ENCODE measurements at places on chromosomes 16 and 17.

- peak; percentile 47 for DNase-seq
Observed at GRCh38 chr17:17096438-17097178, 54.4 kb downstream of the MPRIP start.

GRCh38 chr16:31872201-31872600 is 1.4 kb upstream of the ZNF267 start:
- no peak for DNase-seq

DNA sequence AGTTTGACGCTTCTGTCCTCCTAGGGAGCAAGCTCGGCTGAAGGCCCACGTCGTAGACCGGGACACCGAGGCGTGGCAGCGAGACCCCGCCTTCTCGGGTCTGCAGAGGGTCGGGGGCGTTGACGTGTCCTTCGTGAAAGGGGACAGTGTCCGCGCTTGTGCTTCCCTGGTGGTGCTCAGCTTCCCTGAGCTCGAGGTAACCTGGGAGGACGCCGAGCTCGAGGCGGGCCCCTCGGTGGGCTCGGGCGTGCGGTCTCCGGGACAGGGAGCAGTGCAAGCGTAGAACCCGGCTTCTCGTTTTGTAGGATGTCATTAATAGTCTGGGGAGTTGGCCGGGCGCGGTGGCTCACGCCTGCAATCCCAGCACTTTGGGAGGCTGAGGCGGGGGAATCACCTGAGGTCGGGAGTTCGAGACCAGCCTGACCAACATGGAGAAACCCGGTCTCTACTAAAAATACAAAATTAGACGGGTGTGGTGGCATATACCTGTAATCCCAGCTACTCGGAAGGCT is 715 bp downstream of the ENDOV start:
- DNase-seq = no peak

DNA sequence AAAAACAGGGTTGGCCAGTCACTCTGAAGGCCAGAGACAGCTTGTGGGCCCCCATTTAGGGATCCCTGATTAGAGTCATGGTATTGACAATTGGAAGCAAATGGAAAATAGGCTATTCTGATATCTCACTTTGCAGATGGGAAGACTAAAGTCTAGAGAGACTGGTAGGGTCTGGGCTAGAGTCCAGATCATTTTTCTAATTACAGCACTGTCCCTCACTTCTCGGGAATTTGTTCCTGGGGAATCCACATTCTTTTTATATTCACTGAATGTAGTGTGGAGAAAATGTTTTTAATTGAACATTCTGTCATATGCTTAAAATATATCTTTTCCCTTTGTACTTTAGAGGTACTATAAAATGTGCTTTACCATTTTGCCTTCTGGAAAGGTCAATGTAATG is 1.1 kb downstream of the KATNIP start:
- DNase-seq = peak; percentile 20

GRCh38 chr17:15048381-15048780 is 216.7 kb downstream of the PMP22 start:
- no peak for DNase-seq

DNA sequence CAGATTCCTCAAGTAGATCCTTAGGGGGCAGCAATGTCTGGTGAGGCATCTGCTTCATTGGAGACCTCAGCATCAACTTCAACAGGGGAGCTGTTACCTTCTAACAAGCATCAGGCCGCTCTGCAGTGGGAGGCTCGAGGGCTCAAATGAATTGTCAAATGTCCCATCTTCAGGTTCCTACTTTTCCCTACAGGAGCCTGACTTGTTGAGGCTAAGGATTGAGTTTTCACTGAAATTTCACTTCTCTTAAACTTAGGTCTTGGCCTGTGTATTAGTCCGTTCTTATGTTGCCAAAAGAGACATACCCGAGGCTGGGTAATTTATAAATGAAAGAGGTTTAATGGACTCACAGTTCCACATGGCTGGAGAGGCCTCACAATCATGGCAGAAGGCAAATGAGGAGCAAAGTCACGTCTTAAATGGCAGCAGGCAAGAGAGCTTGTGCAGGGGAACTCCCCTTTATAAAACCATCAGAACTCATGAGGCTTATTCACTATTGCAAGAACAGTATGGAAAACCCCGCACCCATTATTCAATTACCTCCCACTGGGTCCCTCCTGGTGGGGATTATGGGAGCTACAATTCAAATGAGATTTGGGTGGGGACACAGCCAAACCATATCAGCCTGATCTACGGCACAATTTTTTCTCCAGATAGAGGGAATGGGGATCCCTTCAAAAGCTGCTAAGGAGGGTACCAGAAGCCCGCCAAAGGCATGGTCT is 5.1 kb upstream of the CD300LD start:
- no peak for DNase-seq

DNA sequence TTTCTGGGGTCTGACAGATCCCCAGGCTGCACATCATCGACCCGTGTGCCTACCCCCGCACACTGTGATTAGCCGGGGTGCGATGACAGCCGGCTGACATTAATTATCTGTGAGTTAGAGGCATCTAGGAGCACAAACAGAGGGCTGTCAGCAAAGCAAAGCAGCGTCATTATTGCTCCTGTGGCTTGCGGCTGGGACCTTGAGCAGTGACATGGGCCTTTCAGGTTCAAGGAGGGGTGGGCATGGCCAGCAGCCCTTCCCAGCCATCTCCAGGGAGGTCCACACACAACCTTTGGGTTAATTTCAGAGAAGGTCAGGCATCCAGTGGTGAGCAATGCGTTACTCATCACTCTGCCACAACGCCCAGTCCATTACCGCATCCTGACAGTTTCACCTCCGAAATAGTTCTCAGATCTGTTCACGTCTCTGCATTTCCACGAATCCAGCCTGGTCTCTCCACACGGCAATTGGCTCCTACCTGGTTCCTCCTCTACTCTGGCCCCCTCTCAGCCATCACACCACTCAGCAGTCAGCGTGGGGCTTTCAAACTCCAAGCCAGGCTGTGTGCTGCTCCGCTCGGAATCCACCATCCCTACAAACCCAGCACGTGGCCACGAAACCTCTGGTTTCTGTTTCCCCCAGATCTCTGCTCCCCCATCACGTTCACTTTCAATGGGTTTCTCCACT is 249.7 kb upstream of the C16orf82 start:
- peak; percentile 17 for DNase-seq

GRCh38 chr17:10499950-10500349 is 18.4 kb downstream of the MYH1 start:
- no peak for DNase-seq

DNA sequence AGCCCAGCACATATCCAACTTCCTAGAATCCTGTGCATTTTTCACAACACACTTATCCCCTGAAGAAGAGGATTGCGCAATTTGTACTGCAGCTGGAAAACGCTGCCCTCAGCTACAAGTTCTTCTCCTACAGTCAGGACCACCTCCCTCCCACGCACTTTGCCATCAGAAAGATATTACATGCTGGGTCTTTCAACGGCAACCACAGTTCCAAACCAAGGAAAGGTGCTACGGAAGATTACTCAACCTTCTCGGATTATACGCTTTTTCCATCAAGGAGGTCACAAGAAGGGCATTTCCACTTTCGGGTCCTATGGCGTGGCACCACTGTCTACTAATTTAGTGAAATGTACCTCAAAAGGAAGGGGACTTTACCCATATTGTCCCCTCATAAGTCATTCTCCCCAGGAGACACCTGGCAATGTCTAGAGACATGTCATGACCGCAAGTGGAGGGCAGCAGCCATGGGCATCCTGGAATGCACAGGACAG is 35.2 kb downstream of the USP7 start:
- DNase-seq = no peak

DNA sequence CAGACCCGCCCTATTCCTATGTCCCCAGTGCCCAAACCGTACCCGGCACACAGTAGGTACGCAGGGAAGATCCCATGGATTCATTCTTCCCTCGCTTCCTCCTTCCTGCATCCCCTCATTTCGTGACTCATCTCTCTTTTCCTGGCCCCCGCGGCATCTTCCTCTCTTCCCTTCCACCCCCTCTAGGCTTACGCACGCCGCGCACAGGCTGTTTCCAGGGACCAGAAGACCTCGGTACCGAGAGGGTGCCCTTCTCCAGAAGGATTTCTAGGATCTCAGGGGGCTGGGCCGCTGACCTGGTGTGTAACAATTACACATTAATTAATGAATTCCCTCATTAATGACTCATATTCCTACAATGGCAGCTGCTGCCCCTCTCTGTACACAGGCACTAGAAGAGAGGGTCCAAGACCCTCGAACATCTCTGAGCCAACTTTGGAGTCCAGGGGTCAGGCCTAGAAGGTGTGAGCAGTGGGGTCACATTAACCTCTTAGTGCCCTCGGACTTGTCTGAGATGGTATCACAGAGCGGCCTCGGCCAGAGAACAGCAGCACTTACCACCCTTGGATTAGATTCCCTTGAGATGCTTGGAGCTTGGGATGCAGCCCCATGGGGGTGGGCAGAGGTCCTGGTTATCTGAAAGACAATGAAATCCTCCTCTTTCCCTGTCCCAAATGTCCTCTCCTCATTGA is 16.8 kb upstream of the PLLP start:
- no peak for DNase-seq

GRCh38 chr16:27436065-27436464 is 34.1 kb downstream of the IL21R start:
- no peak for DNase-seq

DNA sequence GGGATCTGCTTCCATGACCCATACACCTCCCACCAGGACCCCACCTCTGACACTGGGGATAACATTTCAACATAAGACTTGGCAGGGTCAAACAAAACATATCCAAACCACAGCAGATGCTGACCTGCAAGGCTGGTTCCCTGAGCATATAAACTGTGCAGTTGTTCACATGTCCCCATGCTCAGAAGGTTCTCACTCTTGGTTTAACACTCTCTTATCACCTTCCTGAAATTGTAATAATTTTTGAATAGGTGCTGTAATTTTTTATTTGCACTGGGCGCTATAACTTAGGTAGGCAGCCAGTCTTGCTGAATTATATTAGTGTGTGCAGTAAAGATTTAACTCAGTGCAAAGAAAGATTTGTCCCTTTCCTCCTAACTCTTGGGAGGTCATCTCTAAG is 824.8 kb upstream of the SOX9 start:
- no peak for DNase-seq

DNA sequence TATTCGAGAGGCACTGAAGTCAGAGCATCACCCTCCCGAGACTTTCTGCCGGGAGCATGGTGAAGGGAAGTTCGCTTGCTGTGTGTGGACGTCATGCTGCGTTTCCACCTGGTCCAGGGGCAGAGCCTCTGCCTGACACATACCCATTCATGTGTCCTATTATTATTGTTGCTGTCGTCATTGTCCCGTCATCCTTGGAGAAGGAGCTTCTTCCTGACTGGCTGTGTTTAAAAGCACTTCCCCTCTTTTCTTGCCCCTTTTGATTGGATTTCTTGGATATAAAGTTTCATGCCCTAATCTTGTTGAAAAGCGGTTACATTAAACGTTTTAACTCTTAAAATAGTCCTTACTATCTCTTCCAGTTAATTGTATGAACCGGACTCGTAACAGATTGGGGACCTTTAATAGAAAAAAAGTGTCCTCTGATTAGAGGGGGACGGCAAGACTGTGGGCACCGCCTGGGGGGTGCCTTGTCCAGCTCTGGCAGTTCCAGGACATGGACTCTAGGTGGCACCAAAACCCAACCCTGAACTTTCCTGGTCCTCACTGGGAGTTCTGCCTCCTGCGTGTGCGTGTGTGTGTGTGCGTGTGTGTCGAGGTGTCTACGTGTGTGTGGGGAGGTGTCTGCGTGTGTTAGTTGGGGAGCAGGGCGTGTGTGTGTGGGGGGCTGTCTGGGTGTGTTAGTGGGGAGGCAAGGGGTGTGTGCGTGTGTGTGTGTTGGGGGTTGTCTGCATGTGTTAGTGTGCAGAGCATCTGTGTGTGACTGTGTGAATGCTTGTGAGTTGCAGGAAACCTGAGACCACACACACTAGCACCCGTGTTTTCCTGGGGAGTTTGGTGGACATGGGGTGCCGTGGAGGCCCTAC is 133.3 kb upstream of the CIBAR2 start:
- peak; percentile 81 for DNase-seq

DNA sequence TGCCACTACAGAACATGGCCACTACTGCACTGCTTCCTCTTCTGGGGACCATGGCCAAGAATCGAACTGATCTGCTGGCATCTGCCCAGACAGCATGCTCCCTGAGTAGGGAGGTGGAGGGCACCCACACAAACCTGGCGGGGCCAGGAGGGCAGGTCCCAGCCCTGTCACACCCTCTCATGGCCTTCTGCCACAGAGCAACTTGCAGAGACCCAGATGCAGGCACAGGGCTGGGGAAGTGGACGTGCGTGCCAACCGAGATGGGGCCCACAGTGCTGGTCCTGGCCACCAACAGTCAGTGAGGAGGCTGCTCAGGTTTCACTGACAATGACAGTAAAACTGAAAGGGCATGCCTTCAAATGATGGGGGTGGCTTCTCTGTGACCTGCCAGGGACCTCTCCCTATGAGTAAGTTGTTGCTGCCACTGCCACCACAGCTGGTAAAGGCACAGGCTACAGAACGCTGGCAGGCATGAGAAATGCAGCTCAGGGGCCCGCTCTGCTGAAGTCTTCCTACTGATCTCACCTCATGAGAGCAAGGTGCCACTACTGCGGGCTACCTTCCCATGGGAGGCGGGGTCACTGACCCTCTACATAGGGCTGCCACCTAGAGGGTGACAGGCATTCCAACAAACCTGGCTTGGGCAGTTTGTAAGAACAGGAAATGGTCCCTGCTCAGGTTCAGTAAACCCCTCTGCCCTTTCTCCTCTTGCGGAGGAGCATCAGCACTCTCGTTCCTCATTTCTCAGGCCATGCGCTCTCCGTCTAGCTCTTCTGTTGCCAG is 15.5 kb downstream of the HIC1 start:
- no peak for DNase-seq

- no peak for DNase-seq
Observed at GRCh38 chr16:50079397-50080140, 13.8 kb downstream of the HEATR3 start.

DNA sequence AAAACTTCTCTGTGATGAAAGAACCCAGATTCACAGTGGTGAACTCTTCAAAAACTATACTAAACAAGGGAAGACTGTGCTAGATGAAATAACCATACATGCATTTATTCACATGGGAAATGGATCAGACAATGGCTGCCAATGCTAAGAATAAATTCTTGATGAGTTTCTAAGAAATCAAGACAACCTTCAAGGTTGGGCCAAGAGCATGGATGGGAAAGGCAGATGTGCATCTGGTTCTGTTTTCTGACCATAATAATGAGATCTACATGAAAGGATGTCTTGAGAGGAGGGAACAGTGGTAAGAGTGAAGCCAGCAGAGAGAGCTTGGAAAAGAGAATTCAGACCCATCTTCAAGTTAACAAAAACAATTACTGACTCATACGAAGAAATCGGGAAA is 31.4 kb downstream of the ANKRD11 start:
- no peak for DNase-seq

- DNase-seq = no peak
Observed at GRCh38 chr16:14609716-14610115, 20.3 kb downstream of the PARN start.
